ENCODE measurements at places on chromosomes 12 and 14.

GRCh38 chr14:80223696-80224465 is 12.6 kb upstream of the DIO2 start:
- no peak for DNase-seq

DNA sequence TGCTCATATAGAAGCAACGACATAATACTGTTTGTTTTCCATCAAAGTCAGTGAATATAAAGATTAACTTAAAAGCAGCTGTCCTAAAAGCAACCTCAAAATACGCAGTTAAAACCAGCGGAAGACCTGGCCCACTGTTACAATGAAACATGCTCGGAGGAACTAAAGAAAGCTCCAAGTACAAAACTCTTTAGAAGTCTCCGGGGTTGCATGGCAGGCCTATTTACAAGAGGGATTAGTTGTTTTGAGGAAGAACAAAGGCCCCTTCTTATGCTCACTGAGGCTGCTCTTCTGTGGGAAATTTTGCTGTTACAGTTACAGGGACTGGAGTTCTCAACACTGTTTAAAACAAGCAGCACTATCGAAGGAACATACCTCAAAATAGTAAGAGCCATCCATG is 75.9 kb upstream of the C12orf71 start:
- no peak for DNase-seq

DNA sequence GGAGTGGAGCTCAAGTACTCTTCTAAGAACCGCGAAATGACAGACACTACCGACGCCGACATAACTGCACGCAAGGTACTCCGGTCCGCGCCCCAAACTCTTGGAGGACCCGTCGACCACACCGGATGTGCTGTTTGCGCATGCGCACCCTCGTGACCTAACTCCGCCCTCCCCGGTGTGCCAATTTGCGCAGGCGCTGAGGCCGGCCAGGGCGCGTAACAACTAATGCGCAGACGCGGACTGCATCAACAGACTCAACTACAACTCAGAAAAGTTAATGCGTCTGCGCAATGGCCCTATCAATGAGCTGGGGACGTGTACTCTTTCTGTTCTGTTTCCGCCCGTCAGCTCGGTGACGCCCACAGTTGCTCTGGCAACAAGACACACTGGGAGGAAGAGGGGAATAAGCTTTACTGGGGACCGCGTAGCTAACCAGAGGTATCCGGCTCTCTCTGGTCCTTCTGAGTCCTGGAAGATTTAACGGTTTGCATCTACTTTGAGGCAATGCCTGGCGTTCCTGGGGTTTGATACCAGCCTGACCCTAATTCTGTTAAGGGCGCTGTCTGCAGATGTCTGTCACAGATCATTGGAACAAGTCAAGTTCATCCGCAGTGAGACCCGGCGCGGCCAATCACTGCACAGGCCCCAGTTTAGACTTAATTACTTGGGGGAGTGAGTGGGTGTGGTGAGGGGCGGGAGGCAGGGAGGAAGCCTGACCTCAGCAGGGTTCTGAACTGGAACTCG is at the start of gene DAD1:
Gene DAD1, minus strand, starts transcription at position 129 of the 744 bp plus-strand sequence. Its CDS starts 67 bp downstream, at position 62.
- peak; percentile 100 for DNase-seq

GRCh38 chr14:31449971-31450610 is 7.2 kb downstream of the DTD2 start:
- no peak for DNase-seq

GRCh38 chr14:90700933-90701776 is 115.1 kb downstream of the TTC7B start:
- no peak for DNase-seq

- DNase-seq, result no peak
These were observed 4.5 kb downstream of the SUOX start for GRCh38 chr12:56001487-56002100.

GRCh38 chr14:38505973-38506249 is 250.0 kb upstream of the CLEC14A start:
- DNase-seq, result no peak

DNA sequence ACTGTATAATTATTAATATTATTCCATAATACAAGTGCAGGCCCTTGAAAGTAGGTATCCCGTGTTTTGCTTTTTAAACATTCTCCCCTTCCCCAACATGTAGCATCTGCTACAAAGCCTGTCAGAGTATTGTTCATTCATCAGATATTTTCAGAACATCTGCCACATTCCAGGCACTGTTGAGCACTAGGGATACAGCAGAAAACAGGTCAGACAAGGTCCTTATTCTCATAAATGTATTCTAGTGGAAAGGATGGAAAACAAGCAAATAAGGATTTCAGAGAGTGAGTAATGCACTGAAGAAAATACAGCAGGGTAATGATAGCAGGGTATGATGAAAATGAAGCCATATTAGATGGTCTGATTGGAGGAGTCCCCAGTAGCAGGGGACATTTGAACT is 3.8 kb downstream of the ERP29 start:
- no peak for DNase-seq

Data from activated CD4-positive, alpha-beta memory T cell treated with anti-CD3 and anti-CD28 coated beads, Interleukin-2, amount 10 ng/mL, durations not matched to agents 7 days and 5 days (primary cell).